Stimulated activated CD8-positive, alpha-beta memory T cell treated with anti-CD3 and anti-CD28 coated beads, Interleukin-15, amount 100 ng/mL, for 24 hours (primary cell): ENCODE measurements at places on chromosomes 11 and 22.
A peak's percentile ranks its signal among the peaks of the same experiment; 100 is the strongest.

GRCh38 chr11:61752117-61752924 lies at the start of gene MYRF:
Gene MYRF, plus strand, starts transcription at chr11:61752636. Its CDS starts 109 bp downstream, at chr11:61752745.
- peak; percentile 39 for DNase-seq

- no peak for DNase-seq
Observed at GRCh38 chr22:48742191-48742555, 1085.5 kb downstream of the BRD1 start.

DNA sequence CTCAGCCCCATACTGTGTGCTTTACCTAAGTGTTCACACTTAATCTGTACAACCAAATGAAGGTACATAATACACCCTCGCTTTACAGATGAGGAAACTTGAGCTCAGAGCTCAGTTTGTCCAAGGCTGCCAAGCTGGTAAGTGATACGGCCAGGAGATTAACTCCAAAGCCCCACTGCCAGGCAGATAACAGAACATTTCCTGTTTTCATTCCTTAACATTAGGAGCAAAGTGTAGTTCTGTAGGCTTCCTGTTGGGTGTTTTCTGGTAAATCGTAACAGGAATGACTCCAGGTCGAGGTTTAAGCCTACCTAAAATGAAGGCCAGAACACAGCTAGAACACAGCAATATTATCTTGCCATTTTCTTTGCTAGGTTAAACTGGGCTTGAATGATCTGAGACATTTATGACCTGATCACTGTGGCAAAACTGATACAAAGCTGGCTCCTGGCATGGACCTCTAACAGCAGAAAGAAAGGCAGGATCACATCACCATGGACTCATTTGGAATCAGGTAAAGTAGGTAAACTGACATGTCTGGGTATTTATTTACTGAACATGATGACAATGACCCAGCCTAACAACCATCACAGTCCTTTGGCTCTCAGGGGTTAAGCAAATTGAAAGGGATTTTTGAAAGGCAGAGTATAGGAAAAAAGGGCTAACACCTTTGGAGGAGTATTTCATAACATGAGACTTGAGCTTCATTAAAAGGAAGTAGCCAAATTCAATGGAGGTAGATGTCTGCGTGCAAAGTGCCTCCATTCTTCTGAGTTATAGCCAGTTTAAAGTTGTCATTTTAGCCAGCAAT lies 3.9 kb upstream of the NUP50 start:
- no peak for DNase-seq

DNA sequence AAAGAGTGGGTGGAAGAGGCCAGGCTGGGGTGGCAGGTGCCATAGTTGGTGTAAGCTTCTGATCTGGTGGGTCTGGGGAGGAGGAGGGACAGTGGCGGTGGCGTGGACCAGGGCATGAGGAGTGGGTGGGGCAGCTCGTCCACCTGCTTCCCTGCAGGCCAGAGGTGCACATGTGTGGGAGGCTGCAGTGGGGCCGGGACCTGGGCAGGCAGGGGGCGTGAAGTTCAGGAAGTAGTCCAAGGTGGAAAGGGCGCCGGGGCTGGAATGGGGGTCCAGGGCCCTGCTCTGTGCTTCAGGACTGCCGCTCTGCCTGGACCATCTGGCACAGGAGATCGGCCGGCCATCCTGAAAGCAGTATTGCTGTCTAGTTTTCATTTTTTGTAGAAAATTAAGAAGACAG lies 15.9 kb downstream of the RIBC2 start:
- no peak for DNase-seq

DNA sequence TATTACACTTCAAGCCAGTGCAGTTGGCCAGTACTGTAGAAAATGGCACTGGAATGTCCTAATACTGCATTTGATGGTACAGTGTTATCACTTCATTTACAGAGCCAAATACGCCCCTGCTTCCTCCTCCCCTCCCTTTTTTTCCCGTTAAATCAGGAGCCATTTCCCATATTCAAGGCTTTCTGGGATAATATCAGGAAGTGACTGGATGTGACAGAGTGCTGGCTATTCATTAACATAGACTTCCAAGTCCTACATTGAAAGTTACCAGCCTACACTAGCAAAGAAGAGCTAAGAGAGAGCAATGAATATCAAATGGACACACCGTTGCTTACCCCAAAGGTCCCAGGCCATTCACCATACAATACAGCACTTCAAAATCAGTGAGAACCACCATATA lies 32.1 kb upstream of the ABCC8 start:
- no peak for DNase-seq

- DNase-seq, result no peak
Observed at GRCh38 chr11:57071829-57072228, 83.1 kb downstream of the OR5AK2 start.

GRCh38 chr11:27362749-27363575 lies at the start of gene CCDC34:
Gene CCDC34, minus strand, starts transcription at chr11:27363215. Its CDS starts 21 bp downstream, at chr11:27363194.
- peak; percentile 84 for DNase-seq

DNA sequence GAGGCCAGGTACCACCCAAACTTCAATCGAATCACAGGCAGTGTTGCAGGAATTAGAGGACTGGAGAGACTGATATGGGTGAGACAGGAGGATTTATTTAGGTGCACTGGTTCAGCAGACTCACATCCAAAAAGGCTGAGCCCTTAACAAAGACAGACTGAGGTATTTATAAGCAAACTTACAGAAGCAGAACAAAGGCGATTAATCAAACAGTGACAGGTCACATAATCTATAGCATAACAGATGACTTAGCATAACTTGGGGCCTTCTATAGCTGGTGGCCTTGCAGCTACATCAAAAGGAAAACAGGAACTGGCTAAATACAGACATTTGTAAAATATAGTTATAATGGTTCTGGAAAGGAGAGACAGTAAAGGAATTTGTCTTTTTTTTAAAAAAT lies 2.1 kb downstream of the APOBEC3B start:
- no peak for DNase-seq

- no peak for DNase-seq
Observed at GRCh38 chr11:115282923-115283322, 221.3 kb downstream of the CADM1 start.

- DNase-seq, result no peak
Observed at GRCh38 chr11:80320226-80320625, 879.4 kb upstream of the TENM4 start.

- no peak for DNase-seq
Observed at GRCh38 chr11:35842958-35843357, 100.9 kb upstream of the LDLRAD3 start.

GRCh38 chr22:39316440-39317083 lies 2.9 kb downstream of the RPL3 start:
- no peak for DNase-seq

- no peak for DNase-seq
Observed at GRCh38 chr11:104967534-104968354, 630 bp downstream of the CASP4 start.

DNA sequence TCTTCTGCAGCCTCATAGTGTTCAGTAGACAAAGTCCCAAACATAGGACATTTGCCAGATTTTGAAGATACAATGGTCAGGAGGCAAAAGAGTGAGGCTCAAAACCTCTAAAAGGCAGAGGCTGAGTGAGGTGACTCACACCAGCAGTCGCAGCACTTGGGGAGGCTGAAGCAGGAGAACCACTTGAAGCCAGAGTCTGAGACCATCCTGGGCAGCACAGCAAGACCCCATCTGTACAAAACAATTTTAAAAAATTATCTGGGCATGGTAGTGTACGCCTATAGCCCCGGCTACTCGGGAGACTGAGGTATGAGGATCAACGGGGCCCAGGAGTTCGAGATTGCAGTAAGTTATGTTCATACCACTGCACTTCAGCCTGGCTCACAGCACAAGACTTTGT lies 14.2 kb upstream of the ZFTA start:
- no peak for DNase-seq

- DNase-seq, result no peak
Observed at GRCh38 chr11:96173422-96173821, 169.6 kb downstream of the MAML2 start.
